ENCODE measurements at places on chromosomes 2 and 18.

DNA sequence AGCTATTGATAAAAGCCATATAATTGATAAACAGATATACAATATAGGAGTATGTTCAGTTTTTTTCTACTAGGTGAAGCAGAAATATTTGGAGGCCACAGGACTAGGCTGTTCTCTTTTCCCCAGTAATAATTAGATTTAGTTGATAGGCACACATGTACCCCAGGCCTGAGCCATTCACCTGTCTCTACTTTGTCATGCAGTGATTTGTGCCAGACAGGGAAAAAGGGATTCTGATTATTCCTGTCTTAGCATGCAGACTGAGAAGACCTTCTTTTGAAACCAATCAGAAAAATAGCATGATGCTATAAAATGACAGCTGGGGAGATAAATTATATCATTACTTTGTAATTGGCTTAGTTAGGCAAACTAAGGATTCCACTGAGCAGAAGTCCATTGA, 94.3 kb downstream of the DOCK10 start:
- DNase-seq = no peak

GRCh38 chr18:31102025-31102684, at the start of gene DSC2:
TSS of gene DSC2 (minus strand) at chr18:31102421. CDS start at chr18:31101971, 450 bp downstream.
- peak; percentile 36 for DNase-seq

- no peak for DNase-seq
Observed at GRCh38 chr2:190506666-190507065, 27.9 kb downstream of the NEMP2 start.

DNA sequence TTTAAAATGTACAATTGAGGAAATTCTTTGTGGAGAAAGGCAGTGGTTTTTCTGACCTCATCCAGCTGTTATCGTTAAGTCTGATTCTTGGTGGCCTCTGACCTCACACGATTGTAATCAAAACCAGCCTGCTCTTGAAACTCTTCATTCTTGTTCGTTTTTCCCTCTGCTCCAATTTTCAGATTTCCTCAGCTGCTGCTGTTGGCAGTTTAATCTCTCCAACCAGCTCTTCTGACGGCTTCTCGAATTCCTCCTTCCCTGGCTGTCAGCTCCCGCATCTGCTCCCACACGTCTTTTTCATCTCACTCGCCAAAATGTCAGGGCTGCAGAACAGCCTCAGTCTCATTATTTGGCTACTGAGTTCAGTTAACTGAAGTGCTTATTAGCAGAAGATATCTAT, 136.1 kb downstream of the DCDC2C start:
- DNase-seq = no peak

GRCh38 chr2:167733747-167734146, 513.6 kb downstream of the STK39 start:
- DNase-seq = no peak

- no peak for DNase-seq
Observed at GRCh38 chr2:173026479-173026878, 49.2 kb upstream of the MAP3K20 start.

- DNase-seq = no peak
Observed at GRCh38 chr2:24276349-24276899, 83.9 kb downstream of the ITSN2 start.

DNA sequence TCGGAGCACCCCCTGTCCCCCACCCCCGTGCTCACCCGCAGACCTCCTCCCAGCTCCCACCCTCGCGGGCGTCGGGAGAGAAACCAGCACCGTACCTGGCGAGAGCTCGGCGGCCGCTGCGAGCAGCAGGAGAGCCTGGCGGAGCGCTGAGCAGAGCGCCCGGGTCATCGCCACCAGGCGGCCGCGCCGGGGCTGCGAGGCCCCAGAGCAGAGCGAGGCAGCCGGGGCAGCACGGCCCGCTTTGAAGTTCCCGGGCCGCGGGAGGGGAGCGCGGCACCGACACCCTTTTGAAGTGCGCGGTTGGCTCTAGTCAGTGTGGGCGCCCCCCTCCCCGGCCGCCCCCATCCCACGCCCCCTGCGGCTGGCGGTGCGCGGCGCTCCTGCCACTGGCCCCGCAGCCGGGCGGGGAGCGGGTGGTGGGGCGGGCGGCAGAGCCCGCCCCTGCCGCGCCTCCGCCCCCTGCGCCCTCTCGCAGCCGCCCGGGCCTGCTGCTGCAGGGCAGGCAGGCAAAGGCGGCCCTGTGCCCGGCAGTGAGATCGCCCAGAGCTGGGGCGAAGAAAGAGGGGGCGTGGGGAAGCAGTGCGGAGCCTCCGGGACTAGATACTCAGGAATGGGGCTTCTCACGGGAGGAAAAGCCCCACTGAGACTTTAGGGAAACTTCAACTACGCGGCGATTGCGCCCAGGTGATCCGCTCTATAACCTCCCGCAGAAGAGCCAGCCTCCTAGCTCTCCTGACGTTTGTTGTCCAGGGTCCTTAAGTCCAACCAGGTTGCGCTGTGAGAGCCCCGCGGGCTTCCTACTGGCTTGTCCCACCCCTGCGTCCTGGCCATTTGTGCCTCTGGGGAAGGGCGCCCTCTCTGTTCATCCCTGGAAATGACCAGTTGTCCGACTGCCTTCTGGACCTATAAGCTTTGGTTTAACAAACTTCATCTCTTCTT, at the start of gene ACVR1C:
TSS of gene ACVR1C (minus strand) at position 388 of the 939 bp plus-strand sequence. CDS start at position 168, 220 bp downstream.
- peak; percentile 82 for DNase-seq

DNA sequence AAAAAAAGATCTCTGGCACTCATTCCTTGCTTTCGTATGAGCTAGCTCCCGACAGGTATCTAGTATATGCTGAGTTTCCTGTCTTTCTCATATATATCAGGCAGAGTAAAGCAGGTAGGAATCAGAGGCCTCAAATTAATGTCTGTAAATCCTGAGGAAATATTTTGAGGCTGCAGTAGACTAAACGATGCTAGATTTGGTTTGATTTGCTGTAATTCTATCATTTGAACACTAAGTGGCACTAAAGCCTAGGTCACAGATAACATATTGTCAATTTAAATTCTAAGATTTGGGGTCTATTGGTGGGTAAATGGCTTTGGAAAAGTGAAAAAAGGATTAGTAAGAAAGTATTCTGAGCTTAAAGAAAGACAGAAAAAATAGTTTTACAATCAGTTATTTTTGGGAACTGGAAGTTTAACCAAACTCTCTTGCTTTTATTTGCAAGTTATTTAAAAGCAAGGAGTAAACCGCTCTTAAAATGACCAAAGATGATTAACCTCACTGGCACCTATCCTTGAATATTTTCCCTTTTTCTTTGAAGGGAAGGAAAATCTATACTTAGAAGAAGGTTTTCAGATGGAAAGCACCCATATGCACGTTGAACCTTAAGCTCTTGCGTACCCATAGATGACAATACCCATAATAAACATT, 37.6 kb upstream of the SLC4A10 start:
- peak; percentile 28 for DNase-seq

- DNase-seq = no peak
Observed at GRCh38 chr2:34737146-34737545, 1138.0 kb upstream of the FAM98A start.

DNA sequence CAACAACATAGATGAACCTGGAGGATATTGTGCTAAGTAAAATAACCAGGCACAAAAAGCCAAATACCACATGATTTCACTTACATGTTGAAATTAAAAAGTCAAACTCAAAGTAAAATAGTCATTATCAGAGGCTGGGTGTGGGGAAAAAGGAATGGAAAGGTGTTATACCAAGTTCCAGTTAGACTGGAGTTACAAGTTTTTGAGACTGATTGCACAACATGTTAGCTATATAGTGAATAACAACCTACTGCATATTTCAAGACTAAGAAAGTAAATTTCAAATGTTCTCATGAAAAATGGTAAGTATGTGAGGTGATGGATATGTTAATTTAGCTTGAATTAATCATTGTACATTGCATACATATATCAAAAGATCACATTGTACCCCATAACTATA, 116.8 kb upstream of the HNMT start:
- no peak for DNase-seq

- no peak for DNase-seq
Observed at GRCh38 chr2:205133544-205133943, 548.8 kb upstream of the NRP2 start.

GRCh38 chr18:2201036-2201600, 370.2 kb downstream of the METTL4 start:
- DNase-seq = no peak
